Amniotic stem cell (primary cell): ENCODE measurements at places on chromosomes 2 and 18.
A peak's percentile ranks its signal among the peaks of the same experiment; 100 is the strongest.

DNA sequence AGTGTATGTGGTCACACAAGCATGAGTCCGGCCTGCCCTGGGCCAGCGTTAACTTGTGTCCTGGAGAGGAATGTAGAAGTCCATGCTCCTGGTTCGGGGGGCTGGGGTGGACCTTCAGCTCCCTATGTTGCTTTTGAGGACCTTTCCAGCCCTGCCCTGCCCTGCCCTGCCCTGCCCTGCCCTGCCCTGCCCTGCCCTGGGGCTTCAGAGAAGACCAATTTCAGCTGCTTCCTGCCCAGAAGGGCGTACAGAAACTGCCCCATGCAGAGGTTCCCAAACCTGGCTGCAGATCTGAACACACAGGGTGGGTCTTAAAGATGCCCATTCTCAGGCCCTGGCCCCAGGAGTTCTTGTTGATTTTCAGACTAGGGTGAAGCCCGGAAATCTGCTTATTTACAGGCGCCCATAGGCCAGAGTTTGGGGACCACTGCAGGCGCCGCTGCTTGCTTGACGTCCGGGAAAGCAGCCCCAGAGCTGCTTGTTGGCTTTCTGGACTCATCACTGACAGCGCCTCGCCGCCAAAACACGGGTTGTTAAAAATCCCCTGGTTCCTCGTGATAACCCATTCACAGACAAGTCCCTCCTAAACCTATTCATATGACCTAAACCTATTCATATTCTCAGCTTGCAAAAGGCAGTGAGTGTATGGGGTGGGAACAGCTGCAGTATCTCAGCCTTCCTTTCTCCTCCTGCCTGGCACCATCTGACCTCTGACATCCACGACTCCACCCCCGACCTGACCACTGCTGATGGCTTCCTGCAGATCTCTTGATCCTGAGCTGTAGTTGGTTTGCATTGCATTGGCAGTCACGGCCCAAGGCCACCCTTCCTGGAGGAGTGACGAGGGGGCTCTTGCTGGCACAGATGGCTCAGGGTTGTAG lies 198.3 kb downstream of the GLI2 start:
- DNase-seq: no peak

- DNase-seq: no peak
Observed at GRCh38 chr2:96204836-96205624, 3.6 kb downstream of the STARD7 start.

- no peak for DNase-seq
Observed at GRCh38 chr18:37452682-37453385, 112.8 kb downstream of the CELF4 start.

DNA sequence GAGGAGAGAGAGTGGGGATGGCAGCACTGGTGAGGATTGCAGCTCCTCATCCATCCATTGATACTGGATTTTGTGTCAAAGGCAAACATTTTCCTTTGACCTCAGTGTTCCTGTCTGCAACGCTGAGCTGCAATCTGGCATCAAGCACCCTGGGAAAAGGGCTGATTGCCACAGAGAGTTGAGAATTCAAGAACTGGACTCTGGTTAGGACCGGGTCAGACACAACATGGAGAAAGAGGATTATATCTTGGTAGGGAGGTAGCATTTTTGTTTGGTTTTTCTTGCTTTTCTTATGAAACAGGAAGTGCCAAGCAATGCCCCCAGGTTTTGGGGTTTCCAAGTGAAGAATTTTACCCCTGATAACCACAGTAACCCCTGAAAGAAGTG lies 81.9 kb upstream of the PKDCC start:
- DNase-seq: no peak

GRCh38 chr2:237156031-237156856 lies 70.6 kb downstream of the COPS8 start:
- DNase-seq: peak; percentile 81

GRCh38 chr2:80363330-80363729 lies 58.8 kb upstream of the LRRTM1 start:
- DNase-seq: no peak

- no peak for DNase-seq
Observed at GRCh38 chr18:79631761-79632446, 47.7 kb upstream of the CTDP1 start.

GRCh38 chr2:138720035-138720838 lies 60.0 kb downstream of the NXPH2 start:
- no peak for DNase-seq

DNA sequence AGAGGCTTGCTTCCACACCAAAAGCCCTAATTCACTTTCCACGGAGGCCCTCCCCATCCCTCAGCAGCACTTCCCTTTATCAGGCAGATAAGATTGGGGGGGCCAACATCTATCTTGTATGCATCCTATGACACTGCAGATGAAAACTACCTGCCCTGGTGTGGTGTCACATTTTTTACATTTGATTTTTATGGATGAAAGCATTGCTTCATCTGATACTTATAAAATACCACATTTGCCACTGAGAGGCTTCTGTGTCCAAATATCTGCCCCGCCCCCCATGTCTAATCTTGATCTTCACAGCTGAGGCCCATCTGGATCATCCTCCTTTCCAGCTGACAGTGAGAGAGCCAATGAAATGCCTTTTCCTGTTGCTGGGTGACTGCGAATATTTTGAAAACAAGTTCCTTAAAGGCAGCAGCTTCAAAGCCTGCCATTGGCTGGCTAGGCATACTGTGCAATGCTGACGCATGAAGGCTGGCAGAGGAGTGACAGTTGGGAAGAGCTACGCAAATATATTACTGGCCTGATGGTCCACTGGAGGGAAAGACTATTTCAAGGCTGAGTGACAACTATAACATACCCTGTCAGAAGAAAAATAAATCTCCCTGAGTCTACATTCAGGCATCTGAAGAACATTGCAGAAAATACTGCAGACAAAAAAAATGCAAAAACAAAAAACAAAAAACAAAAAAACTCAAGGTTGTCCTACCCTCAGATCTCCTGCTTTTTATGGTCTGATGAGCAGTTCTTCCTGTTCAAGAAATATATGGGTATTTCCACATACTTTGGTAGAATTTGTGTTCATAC lies 318.7 kb downstream of the PDE11A start:
- DNase-seq: peak; percentile 18

DNA sequence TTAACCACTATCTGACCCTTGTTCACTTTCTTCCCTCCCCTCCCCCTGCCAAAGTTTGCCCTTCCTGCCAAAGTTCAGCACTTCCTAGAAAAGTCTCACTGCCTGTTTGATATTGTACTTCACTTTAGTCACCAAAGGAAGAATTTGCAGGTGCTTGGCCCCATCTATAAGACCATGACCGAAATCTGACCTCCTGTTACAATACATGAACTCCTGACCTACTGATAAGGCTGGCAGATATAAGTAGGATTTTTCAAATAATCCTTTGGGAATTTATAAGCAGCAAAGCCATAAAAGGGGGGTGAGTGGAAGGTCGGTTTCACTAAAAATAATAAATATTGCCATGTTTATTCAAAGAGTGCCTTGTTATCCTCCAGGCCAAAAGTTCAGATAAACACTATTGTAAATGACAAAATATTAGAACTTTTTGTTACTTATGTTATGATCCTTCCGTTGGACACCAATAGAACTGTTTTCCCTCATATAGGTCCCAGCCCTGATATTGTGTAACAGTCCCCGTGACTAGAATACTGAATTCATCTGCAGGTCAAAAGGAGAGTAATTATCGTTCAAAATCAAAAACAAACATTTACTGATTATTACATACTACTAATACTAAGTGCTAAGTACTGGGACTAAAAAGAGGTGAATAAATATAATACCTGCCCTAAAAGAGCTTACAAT lies 277.6 kb downstream of the EXOC6B start:
- no peak for DNase-seq

DNA sequence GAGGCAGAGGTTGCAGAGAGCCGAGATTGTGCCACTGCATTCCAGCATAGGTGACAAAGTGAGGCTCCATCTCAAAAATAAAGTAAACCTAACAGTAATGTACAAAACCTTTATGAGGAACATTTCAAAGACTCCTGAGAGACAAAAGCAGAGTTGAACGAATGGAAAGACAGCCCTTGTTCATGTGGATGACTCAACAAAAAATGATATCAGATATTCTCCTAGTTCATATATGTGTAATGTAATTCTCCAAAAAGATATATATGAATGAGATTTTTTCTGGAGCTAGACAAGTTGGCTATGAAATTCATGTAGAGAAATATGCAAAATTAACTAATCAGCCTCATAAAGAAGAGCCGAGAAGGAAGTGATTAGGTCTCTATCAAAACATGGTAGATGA lies 61.7 kb downstream of the KIAA1328 start:
- no peak for DNase-seq

DNA sequence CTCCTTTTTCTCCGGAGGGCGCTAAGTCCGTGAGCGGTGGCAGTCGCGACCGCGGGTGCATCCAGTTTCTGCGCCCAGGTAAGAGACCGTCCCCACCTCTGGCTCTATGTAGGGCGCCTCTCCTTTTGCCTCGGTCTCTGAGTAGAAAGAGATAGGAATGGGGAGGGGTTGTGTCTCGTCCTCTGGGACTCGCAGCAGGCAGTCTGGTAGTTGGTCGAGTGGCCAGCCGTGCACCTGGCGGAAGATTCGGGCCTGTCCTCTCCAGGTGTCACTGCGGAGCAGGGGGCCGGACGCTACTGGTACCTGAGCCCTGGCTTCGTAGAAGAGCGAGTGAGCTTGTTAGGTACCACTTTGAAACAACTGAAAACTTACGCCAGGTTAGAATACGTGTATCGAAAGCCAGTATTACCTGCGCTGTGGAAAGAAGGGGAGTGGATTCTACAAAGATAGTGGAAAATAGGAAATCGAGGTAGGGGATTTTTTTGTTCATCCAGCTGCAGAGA lies 403 bp downstream of the MAP2 start:
- DNase-seq: no peak

- DNase-seq: no peak
Observed at GRCh38 chr2:44079686-44080085, 83.9 kb upstream of the LRPPRC start.

GRCh38 chr2:202165945-202166344 lies 72.5 kb downstream of the SUMO1 start:
- DNase-seq: no peak

DNA sequence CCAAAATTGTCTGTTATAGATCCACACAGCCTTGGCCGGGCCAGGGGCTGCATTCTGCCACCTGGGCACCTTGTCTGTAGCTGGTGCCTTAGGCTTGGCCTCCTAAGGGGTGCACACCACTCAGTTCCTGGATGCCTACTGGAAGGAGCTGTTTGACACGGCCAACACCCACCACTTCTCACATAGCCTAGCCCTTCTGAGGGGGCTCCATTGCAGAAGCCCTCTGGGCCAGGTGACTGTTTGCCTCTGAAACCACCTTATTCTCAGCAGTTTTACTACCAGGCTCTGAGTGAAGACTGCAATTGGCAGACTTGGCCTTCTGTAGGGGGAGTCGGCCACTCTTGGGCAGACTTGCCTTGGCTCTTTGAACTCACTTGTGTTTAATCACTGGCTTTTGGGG lies 39.5 kb downstream of the EPHA4 start:
- no peak for DNase-seq

- DNase-seq: no peak
Observed at GRCh38 chr2:167792126-167792525, 455.3 kb downstream of the STK39 start.

DNA sequence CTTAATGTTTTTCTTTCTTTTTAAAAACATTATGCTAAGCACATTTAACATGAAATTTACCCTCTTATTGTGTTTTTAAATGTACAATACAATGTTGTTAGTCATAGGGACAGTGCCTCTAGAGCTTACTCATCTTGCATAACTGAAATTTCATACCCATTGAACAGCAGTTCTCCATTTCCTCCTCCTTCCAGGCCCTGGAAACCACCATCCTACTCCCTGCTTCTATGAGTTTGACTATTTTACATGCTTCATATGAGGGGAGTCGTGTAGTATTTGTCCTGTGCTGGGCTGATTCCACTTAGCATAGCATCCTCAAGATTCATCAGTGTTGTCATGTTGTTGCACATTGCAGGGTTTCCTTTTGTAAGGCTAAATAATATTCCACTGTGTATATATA lies 92.6 kb downstream of the SPATS2L start:
- DNase-seq: no peak

DNA sequence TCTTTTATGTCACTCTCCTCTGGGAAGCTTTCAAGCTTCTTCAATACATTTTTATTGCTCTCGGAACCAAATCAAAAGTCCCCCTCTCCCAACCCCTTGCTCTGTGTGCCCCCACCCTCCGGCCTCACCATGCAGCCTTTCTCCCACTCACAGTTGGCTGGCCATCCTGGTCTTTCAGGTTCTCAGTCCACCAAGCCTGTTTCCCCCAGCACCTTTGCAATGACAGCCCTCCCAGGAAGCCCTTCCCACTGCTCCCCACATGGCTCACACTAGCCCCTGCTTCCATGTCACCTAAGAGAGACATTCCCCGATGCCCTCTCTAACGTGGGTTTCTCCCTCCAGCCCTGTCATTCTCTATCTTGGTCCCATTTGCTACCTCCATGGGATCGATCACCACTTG lies 266.6 kb downstream of the SRBD1 start:
- DNase-seq: no peak

GRCh38 chr2:165961818-165962217 lies 8.2 kb upstream of the TTC21B start:
- DNase-seq: no peak

DNA sequence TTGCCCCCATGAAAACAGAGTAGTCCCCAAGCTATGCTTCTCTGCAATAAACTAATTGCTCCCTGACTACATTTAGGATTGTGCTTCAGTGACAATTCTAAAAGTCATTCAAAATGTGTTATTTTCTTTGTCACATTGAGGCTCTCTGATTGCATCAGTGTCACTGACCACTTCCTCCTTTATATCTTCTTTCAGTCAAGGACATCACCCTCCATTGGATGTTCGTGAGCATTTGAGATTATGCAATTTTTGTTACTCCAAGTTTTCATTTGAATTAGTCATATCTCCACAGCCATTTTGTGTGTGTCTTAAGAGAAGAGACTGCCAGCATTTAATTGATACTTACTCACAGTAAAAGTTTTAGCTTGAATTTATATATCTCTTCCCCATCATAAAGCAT lies 780.8 kb upstream of the GCFC2 start:
- DNase-seq: no peak

DNA sequence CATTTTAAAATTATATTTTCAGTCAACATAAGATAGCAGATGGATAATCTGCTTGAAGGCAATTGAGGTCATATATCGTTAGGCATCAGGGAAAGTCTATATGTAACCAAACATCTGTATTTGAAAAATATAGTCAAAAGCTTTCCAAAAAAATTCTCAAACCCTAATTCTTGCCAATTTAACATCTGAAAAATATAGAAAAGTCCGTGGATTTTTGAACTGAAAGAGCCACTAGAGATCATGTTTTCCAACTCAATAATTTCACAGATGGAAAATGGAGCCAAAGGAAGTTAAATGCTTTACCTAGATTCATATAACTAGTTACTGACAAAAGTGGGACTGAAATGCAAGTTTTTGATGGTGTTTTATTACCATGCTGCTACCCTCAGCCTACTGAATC lies 185.1 kb upstream of the ZNF804A start:
- DNase-seq: no peak

DNA sequence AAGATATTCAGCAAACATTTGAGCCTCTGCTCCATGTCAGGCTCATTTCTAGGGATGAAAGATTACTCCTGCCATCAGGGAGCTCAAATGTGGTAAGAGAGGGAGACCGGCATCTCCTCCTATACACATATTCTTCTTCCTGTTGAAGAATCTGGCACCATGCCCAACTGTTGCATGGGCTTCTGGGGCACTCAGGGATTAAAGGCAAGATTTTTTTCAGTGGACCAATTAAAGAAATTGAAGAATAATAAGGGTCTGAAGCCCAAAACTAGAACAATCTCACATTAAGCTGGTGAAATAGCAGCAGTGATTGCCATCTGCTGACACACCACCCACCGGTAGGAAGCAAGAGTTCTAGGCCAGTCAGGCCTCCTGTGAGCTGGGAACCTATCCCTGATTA lies 145.4 kb upstream of the LYPD6 start:
- DNase-seq: no peak
